ENCODE measurements at places on chromosomes 11 and 22.

- peak; percentile 39 for DNase-seq
Measured at GRCh38 chr11:86067009-86067850, 1.7 kb downstream of the PICALM start.

DNA sequence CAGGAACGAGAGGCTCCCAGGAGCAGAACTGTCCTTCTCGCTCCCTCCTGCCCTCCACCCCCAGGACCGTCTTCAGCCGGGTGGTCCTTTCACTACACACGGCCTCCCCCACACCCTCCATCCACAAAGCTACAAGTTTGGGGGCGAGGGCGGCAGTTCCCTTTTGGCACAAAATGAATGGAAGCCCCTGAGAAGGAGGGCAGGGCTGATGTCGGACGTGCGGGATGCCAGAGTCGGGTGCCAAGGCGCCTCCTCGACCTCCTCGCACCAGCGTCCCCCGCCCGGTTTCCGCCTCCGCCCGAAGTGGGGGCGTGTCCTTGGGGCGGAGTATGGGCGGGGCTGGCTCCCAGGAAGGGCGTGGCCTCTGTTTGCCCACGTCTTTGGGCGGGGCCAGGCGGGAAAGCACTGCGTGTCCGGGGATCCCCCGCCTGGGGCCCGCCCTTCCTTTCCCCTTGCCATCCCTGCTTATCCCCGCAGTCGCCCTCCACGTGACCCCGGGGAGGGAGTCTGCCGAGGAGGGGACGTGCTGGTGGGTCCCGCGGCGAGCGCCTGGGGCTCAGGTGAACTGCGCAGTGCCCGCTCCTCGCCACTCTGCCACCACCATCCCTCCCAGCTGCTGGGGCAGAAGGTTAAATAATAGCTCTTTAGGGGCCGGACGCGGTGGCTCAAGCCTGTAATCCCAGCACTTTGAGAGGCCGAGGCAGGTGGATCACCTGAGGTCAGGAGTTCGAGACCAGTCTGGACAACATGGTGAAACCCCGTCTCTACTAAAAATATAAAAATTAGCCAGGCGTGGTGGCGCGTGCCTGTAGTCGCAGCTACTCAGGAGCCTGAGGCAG lies 937 bp upstream of the EFEMP2 start:
- peak; percentile 94 for DNase-seq

DNA sequence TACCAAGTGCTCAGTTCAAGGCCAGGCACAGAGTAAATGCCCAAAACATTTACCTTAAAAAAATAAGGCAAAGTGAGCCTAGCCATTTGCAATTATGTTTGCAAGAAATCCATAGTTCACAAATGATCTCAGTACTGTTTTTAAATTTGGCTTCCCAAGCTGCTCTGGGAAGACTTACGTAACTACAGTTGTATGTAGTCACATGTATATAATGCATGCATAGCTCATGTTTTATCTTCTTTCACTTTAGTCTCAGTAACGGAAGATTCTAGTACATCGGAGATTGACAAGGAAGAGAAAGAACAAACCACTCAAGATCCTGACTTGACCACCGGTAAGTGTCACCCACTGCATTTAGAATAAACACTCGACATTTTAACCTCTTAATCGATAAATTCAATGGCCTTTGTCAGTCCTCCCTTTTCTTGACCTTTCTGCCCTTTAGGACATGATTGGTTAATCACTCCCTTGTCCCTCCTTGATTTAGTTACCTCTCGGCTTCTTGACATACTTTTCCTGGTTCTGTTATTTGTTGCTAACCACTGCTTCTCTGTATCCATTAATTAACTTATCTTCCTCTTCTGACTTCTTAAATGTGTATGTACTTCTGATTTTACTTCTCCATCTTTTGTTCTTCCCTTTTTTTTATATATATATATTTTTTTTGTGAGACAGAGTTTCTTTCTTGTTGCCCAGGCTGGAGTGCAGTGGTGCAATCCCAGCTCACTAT lies 18.0 kb upstream of the JHY start:
- DNase-seq, result no peak

DNA sequence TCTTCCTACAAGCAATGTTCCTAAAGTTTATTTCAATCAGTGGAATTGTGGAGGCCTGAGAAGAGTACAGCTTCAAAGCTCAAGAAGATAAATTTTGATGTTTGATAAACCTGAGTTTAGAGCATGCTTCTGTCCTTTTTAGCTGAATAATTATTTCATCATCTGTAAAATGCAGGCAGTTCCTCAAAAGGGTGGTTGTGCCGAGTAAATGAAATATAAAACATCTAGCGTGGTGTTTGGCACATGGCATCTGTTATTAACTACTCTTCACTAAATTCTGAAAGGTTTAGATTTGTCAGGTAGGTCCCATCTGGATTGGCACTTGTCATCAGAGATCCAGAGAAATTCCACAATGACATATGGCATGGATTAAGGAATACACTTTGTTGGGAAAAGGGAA lies 155.1 kb downstream of the DDX10 start:
- no peak for DNase-seq

DNA sequence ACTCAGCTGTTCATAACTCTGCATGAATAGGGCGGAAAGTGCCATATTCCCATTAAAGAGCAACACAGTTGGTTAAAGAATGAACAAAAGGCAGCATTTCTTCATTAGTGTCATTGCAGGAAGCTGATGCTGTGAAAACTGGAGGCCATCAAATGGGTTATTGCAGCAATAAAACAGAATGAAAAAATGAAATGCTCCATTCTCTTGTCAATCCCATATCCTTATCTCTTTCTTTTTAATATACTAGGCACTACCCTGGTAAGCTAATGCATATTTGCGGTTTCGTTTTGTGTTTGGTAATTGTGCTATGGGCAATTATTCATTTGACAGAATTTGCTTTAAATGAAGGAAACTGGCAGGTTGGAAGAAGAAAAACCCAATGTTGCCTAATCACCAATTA lies 25.3 kb downstream of the C11orf71 start:
- no peak for DNase-seq

DNA sequence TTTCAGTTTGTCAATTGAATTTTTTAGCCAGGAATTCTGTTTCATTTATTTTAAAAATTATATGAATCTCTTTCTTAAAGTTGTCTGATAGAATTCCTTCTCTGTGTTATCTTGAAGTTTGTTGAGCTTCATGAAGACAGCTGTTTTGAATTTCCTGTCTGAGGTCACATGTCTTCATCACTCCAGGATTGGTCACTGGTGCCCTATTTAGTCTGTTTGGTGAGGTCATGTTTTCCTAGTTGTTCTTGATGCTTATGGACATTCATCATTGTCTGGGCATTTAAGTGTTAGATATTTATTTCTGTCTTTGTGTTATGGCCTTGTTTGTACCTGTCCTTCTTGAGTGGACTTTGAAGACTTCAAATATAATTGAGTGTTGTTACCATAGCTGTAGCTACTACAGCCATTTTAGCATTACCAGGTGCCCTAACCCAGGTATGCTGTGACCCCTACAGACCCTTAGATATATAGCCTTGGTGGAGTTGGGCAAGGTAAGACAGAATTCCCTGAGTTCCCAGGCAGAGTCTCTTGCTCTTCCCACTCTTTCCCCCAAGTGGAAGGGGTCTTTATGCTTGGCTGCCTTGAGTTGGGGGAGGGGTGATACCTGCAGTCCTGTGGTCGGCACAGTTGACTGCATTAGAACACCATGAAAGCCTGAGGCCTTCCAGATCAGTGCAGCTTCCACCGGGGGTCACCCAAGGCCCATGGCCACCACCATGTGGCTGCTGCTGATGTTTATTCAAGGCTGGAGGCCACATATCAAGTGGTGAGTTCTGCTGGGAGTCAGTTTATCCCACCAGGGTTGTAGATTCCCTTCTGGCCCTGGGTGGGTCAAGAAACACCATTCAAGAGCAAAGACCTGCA lies 229.6 kb downstream of the DYNC2H1 start:
- no peak for DNase-seq

- peak; percentile 15 for DNase-seq
Measured at GRCh38 chr11:73343076-73343873, 32.9 kb upstream of the RELT start.

DNA sequence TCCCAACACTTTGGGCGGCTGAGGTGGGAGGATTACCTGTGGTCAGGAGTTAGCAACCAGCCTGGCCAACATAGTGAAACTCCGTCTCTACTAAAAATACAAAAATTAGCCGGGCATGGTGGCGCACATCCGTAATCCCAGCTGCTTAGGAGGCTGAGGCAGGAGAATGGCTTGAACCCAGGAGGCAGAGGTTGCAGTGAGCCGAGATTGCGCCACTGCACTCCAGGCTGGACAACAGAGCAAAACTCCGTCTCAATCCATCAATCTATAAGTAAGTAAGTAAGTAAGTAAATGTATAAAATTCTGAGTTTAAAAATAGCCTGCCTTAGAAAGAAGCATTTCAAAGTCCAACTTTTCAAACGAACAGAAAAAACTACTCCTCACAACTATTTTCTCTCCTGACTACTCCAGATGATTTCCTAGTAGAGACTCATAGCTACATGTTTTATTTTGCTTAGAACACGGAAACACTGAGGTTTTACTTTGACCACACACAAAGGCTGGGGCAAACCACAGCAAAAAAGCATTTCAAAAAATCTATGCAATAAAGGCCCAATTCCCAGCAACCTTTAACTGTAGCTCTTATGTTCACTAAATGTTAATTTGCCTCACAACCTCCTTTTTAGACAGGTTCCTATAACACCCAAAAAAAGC lies 16.3 kb downstream of the SPTY2D1 start:
- DNase-seq, result no peak

GRCh38 chr22:37500745-37501609 lies 14.8 kb upstream of the MFNG start:
- DNase-seq, result peak; percentile 73

DNA sequence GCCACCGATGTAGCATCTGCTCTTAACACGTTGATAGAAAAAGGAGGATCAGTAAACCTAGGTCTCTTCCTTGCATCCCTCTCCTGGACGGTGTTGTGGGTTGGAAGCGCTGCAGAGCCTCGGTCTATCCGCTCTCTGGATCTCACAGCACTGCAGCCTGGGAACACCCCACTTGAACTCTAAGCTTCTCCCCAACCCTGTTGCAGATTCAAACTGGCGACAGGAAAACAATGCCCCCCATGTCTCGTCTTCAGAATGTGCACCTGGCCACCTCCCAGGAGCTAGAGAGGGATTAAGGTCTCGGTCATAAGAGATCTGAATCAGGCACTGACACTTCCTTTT lies 454 bp downstream of the TMEM218 start:
- DNase-seq, result no peak

GRCh38 chr11:59459916-59460315 lies 3.2 kb downstream of the OR4D6 start:
- no peak for DNase-seq

DNA sequence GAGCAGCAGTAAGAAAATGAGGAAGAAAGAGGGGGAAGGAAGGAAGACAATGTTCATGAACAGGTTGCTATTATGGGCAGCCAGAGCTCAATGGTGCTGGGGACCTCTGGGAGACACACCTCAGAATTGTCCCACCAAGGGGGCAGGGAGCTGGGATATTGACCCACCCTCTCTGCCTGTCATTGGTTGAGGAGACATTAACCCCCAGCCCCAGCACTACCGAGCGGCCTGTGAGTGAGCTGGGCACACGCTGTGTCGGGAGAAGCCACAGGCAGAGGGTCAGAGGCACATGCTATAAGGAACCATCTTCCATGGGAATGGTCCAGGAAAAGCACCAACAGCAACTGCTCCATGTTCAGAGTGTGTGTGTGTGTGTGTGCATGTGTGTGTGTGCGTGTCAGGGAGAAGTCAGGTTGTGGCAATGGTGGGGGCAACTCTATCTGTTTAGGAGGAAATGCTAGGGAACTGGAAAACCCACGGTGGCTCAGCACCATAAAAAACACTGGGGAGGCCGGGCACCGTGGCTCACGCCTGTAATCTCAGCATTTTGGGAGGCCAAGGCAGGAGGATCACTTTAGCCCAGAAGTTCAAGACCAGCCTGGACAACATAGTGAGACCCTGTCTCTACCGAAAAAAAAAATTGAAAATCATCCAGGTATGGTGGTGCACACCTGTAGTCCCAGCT lies 49.2 kb downstream of the CD6 start:
- no peak for DNase-seq

GRCh38 chr11:132357811-132358572 lies 987.6 kb downstream of the NTM start:
- no peak for DNase-seq

DNA sequence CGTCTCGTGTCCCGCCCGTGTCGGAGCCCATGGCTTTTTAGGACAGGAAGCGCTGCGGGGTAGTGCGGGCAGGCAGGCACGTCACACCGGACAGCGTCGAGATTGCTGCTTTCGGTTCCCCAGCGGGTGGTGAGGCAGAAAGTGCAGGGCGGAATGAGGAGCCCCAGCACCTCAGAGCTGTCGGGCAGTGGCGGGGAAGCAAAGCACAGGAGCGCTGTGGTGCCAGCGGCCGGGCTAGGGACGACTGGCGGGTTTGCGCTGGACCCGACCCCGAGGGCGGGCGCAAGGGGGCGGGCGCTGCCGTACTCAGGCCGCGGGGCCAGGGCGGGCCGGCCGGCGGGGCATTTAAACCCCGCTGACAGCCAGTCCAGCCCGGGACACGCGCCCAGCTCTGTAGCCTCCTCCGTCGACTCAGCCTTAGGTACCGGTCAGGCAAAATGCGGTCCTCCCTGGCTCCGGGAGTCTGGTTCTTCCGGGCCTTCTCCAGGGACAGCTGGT lies at the start of gene SLC37A2:
SLC37A2 (plus strand) TSS at position 375 of the 498 bp plus-strand sequence; CDS start at position 438, 63 bp downstream.
- DNase-seq, result peak; percentile 77

GRCh38 chr11:90434858-90435257 lies 212.0 kb upstream of the CHORDC1 start:
- no peak for DNase-seq

GRCh38 chr11:75301131-75301530 lies 50.3 kb downstream of the ARRB1 start:
- DNase-seq, result no peak

DNA sequence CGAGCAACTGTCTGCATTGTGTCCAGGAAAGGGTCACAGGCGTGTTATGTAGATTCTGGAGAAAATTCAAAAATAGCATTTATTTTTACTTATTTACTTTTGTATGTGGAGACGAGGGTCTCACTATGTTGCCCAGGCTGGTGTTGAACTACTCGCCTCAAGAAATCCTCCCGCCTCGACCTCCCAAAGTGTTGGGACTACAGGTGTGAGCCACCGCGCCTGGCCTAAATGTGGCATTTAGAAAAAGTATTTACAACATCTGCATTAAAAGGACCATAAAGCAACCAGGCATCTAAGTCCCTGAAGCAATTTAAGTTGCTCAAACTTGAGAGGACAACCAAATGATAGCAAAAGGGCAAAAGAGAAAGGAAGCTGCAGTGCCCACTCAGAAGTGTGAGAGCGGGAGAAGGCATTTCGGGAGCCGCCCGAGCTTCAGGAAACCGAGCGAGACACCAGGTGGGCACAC lies 595 bp downstream of the TRIM66 start:
- no peak for DNase-seq

DNA sequence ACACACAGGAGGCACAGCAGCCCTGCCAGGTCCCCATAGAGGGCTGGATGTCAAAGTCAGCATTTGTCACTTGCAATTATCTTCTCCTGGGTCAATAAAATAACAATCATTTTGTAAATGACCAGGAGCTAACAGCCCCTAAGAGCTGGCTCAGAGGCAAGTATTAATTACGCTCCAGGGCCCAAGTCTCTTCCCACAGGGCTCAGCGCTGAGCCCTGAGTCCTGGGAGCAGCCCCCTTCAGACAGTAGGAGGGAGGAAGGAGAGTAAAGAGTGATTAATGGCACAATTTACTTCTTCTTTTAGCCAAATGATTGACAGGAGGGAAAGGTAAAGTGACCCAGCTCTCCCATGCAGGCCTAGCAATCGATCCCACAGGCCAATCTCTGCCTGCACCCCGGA lies 99.0 kb upstream of the DRD2 start:
- DNase-seq, result no peak

Data from right kidney (tissue), 9 donors.